ENCODE measurements at places on chromosomes 3 and 15.

DNA sequence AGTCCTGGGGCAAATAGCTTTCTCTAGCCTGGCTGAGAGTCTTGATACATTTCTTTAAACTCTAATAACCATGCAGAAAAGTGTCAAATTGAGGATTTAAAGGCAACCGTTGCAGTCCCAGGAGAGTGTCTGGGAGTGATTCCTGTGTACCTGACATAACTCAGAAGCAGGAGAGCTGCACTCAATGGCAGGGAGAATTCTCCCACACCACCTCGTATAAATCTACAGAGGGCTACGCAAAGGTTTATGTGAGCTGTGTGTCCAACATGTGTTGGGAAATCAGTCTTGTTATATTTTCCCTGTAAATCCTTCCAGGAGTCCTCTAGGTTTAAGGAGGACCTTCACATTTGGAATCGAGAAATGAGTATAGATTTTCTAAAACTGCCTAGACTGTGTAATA lies 192.6 kb downstream of the WDR72 start:
- no peak for DNase-seq

GRCh38 chr3:62135741-62136140 lies 237.6 kb downstream of the FEZF2 start:
- DNase-seq: no peak

DNA sequence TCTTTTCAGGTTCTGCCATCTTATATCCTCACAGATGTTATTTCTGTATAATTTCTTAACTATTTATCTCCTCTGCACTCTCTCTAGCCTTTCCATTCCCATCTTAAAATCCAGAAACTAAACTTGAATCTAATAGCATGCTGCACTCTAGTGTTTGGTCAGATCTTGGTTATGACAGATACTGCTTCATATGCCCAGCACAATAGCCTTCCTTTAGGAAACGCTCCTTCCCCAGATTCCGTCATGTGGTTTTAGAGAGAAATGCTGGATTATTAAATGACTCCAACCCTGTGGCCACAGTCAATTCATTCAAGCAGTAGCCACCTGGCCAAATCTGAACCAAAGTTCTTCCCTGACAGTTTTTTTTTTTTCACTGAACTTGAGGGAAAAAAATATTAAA lies 19.4 kb downstream of the RASGRP1 start:
- DNase-seq: no peak

GRCh38 chr3:4060064-4060463 lies 243.1 kb upstream of the SETMAR start:
- DNase-seq: no peak

DNA sequence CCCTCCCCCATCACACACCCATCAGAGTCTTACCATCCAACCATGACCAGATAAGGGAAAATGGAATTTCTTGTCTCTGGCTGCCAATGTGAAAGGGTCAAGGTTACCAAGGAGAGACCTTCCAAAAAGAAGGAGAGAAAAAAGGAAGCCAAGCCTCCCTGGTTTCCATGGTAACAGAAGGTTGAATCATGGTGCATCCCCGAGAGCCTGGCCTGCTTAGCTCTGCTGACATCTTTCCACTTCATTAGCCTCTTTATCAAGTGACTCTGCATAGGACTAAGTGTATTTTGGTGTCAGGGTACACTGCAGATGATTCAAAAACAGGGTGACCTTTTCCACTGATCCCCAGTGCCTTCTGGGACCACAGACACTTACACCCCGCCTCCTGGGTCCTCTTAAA lies 225.7 kb upstream of the PPP2R3A start:
- DNase-seq: no peak

GRCh38 chr3:183074881-183075280 lies 24.4 kb downstream of the MCCC1 start:
- no peak for DNase-seq
